Right ventricle myocardium inferior (tissue), 1 donor: ENCODE measurements at places on chromosomes 6 and 20. TPM values are rescaled to one million over a fixed set of nuclear protein-coding genes. Genes with fewer than 3 reads are reported as not detected.

DNA sequence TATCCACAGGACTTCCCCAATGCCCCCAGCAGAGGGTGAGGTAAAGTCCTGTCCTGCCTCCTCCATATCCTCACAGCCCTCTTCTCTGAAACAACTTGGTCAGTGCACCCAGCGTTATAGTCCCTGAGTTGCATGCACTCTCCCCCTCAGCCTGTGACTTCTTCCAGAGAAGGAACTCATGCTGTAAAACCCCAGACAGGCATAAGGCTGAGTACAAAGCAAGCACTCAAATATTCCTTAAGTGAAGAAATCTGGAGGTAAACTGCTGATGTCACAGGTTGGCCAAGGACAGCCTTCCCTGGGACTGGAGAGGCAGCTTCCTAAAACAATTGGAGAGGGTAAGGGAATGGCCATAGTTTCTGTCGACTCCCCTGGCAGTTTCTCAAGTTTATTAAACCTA lies 12.9 kb upstream of the SRPK1 start:
- no peak for DNase-seq

The NKAIN2 gene
- 0.30 TPM for total RNA-seq

DNA sequence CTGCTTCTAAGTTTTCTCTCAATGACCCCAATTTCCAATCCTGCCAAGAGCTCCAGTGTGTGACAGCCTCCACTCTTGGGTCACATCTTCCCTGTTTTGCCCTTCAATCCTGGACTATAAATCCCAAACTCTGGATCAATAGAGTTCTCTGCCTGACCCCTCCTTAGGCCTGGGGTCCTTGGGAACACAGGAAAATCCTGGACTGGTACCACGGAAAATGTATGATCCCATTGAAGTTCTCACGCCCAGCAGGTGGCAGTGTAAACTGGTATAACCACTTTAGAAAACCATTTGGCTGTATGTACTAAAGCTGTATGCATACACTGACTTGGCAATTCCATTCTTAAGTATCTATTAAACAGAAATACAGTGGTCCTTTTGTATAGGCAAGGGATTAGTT lies 98.0 kb downstream of the SNAP25 start:
- DNase-seq: no peak

The KCNQ2 gene
- 1.8 TPM for total RNA-seq

DNA sequence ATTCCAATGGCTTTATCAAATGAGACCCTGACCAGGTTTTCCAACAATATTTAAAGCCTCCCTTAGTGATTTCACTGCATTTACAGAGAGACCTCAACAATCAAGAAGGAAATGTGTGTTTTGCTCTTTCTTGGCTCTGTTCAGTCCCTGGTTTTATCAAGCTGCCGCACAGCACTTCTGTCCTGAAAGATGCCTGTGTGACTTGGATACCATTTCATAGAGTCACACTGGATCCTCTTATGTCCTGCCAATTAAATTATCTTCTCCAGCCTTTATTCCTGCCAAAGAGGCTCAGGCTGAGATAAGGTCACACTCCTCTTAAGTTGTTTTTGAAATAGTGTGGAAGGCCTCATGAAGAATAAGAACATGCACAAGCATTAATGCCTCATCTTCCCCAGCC lies 197.0 kb upstream of the RNF217 start:
- no peak for DNase-seq

- peak; percentile 77 for DNase-seq
Measured at GRCh38 chr6:88380083-88380482, 213.9 kb upstream of the CNR1 start.

DNA sequence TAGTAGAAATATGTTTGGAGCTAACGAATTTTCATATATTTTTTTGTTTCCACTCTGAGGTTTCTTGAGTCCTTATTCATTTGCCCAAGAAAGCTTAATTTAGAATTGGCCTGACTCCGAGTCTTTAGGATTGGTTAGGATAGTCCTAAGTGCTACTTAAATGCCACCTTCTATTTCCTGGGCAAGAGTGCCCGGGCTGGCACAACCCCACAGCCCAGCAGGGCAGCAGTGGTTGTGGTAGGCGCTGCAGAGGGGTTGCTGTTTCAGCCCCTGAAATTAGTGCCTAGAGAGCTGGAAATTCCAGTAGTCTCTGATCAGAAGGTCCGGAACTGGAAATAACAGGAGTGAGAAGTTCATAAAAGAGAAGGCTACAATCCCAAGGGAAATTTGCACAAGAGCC lies 139.4 kb upstream of the TENT5A start:
- no peak for DNase-seq

The ELOVL5 gene
- 28.0 TPM for total RNA-seq

DNA sequence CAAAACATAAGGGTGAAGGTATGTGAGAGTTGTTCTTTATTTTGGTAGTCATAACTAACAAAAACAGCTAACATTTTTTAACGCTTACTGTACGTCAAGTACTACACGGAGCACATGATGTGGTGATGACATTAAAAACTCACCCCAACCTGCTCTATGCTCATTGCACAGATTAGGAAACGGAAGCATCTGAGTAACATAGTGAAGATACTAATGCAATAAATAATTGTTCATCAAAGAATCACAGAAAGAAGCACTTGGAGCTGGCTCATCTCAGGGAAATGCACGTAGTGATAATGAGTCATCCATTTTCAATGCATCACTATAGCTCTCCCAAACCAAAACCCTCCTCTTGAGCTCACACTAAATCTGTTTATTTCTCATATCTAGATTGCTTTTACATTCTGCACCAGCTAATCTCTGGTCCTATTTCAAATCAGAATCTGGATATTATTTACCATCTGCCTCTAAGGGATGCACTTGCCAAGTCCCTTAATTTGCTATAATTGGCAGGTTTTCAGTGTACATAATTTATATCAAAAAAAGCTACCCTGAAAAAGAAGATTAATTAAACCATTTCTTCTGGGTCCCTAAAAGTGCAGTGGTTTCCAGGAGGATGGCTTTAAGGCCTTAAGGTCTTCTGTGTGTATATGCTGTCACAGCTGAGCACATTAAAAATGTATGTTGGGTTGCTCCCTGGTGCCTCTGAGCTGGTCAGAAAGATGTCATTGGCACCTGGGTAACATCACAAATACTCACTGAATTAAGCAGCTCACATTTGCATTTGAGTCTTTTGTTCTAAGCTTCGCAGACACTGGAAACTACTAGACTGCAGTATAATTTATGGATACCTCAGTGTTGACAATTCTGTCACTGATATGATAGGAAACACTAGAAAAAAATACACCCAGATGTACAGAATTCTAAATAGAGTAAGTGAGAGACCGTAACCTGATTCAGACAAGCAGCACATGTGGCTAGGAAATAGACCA lies 677.4 kb upstream of the CITED2 start:
- no peak for DNase-seq

The POM121L2 gene
- total RNA-seq: not detected
